ENCODE measurements at places on chromosomes 4 and X.

GRCh38 chrX:39065051-39065871, 264.0 kb downstream of the MID1IP1 start:
- no peak for DNase-seq

DNA sequence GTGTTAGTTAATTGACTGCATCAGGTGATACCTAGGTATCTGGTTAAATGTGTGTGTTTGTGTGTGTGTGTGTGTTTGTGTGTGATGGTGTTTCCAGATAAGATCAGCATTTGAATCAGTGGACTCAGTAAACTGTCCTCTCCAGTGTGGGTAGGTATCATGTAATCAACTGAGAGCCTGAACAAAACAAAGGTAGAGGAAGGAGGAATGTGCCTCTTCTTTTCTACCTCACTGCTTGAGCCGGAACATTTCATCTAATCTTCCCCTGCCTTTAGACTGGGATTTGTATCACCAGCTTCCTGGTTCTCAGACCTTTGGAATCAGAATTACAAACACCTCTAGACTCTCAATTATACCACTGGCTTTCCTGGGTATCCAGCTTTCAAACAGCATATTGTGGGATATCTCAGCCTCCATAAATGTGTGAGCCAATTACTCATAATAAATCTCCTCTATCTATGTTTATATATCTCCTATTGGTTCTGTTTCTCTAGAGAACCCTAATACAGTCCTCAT, 120.5 kb downstream of the TBCK start:
- no peak for DNase-seq

- no peak for DNase-seq
Observed at GRCh38 chrX:154322890-154323289, 27.3 kb downstream of the TKTL1 start.

GRCh38 chr4:165715989-165716388, 157.0 kb upstream of the TLL1 start:
- DNase-seq, result no peak

GRCh38 chrX:136933611-136934145, 53.2 kb upstream of the RBMX start:
- no peak for DNase-seq

DNA sequence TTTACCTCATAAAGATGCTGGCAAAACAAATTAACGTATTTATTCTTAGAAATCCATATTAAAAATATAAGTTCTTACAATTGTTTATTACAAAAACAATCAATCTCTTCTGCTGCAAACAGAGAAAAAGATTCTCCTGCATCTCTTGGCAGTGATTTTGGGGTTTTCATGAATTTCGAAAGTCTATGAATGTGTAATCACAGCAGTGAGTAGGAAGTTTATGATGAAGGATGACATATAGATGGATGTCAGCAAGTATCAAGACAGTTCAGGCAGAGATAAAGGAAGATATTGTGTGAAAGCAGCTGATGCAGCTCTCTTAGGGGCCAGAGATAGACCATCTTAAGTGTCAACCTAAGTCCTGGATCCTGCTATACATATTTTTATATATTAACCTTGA, 196.9 kb upstream of the BANK1 start:
- DNase-seq, result no peak

GRCh38 chrX:153944140-153944799, at the start of gene RENBP:
TSS of gene RENBP (minus strand) at chrX:153944643. CDS start at chrX:153944610, 33 bp downstream.
- peak; percentile 51 for DNase-seq

- DNase-seq, result no peak
Observed at GRCh38 chrX:137548261-137548660, 17.7 kb upstream of the ZIC3 start.

Data from activated CD4-positive, alpha-beta T cell treated with anti-CD3 and anti-CD28 coated beads, Interleukin-2, amount 50 U/mL, for 48 hours (primary cell).